ENCODE measurements at places on chromosomes 3 and 15.
A peak's percentile ranks its signal among the peaks of the same experiment; 100 is the strongest.

GRCh38 chr3:149626671-149627070, 31.2 kb downstream of the WWTR1 start:
- no peak for DNase-seq

DNA sequence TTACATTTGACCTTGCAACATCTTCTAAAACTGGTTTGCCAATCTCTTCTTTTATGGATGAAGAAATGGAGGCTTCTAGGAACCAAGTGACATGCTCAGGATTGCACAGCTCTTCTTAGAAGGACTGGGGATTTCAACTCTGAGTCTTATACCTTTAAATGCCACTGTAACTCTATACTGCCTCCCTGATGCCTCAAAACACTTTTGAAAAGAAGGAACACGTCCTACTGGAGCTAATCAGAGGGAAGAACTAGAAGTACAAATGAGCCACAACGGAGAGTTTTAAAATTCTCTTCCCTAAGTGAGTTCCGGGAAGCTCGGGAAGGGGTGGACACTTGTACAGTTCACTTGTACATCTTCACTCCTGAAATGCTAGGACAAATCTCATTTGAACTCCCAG, 949 bp upstream of the MITF start:
- peak; percentile 16 for DNase-seq

DNA sequence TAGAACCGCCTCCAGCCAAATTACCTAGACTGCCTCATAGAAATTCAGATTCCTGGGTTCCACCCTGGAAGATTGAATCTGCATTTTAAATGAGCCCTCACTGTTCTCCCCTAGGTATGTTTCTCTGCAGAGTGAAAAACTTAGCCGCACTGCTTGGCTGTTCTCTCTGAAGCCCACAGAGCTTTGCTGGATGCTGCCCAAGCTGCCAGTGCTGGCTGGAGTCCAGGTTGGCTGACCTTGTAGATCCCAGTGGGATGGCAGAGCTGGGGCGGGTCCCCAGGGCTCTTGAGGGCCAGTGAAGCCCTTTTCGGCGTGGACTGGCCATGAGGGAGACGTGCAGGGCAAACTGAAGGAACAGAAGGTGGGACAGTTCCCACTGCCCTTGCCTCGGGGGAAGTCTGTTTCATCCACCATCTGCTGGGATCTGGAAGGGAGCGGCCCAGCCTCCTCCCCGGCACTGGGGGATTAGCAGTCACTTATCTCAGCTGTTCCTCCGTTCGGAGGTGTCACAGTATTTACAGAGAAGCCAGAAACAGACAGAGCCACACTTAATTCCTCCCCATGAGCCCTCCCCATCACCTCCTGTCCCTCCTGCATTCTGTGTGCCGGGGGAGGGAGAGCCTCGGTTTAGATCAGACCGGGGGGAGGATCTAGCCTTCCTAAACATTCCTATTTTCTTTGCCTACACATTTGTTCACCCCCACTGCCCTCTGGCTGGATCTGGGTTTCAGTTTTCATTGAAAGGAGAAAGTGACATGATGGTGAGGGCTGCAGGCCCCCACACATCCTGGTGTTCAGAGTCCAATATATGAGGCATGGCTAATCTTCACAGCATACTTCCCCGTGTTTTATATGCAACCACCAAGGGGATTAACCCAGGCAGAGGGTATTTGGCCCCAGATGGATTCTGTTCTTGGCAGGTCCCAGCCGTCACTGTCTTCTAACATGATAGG, 4.1 kb upstream of the ACTC1 start:
- peak; percentile 89 for DNase-seq

GRCh38 chr15:89946681-89947299, 34.0 kb upstream of the ARPIN start:
- no peak for DNase-seq

DNA sequence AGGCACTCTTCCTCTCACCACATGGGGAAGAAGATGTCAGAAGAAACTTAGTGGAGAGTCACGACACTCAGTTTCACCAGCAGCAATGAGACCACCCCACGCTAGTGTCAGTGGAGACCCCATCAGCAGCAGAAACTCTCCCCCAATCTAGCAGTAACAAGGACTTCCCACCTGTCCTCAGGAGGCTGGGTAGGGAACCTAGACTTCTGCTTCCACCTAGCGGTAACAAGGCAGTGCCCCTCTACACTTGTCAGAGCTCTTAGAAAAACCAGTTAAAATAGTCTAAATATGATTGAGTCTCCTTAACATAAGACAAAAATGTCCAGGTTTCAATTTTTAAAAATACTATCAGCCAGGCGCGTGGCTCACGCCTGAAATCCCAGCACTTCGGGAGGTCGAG, 57.3 kb downstream of the TRAT1 start:
- DNase-seq: no peak

DNA sequence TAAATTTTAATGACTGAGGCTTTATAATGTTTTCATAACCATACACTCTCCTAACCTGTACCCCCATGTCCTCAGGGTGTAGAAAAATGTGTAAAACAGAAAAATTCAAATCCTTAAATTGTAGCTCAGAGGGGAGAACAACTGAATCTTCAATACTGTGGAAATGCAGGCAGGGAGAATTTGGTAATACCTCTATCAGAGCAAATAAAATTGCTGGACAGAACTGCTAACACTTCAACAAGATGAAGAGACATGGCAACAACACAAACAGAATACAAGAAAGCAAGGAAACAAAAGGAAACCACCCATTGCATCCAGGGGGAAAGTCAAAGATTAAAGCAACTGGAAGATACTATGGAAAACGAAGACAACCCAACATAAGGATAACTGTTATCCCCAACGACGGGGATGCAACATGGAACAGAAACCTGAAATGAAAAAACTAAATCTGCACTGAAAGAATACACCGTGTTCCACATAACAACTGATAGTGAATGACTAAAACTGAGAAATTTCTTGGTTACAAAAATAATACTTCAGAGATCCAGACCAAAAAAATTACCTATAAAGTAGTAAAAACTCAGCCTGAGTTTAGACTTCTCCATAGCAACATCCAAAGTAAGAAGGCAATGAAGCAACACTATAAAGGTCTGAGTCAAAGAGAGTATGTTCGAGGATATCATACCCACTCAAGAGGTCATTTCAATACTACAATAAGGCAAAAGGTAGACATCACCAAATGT, 48.5 kb downstream of the HACD2 start:
- DNase-seq: no peak

GRCh38 chr3:44284949-44285348, 43.3 kb downstream of the TOPAZ1 start:
- no peak for DNase-seq

GRCh38 chr3:36477655-36478054, 97.4 kb downstream of the STAC start:
- DNase-seq: no peak

GRCh38 chr3:101718455-101718854, 6.0 kb upstream of the CEP97 start:
- no peak for DNase-seq

DNA sequence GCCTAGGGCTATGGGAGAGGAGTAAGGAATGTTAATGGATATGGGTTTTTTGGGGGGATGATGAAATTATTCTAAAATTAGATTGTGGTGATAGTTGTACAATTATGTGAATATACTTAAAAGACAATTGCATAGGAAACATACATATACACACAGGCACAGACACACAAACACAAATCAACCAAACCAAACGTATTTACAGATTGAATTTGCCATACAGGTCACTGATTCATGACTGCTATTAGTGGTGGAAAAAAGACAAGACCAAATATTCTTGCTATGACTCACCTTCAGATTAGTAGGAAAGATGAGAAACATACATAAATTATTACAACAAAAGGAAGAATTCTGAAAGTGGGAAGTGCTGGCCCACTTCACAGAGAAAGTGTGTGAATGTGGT, 85.3 kb downstream of the C3orf38 start:
- no peak for DNase-seq

DNA sequence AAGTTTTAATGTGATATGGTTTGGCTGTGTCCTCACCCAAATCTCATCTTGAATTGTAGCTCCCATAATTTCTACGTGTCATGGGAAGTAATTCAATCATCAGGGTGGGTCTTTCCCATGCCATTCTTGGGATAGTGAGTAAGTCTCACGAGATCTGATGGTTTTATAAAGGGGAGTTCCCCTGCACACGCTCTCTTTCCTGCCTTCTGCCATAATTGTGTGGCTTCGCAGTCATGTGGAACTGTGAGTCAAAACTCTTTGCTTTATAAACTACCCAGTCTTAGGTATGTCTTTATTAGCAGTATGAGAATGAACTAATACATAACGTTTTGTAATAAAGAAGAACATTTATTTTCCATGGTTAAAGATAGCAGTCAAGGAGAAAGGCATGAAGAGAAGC, 39.2 kb upstream of the GOLIM4 start:
- no peak for DNase-seq

DNA sequence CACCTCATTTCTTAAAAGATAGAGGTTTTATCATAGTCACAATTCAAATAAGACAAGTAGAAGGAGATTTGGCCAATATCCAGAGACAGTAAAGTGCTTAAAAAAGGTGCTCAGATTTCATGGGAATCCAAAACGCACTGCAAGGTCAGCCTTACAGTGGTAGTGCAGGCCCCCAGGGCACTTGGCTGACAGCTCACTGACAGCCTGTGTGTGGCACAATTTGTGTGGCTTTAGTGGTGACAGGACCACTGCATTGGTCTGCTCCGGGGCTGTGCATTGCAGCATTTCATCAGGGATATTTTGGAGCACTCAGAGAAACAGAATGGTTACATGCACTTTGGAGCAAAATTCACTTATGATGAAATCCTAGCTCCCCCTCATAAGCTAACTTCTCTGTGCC, 544.3 kb downstream of the NTRK3 start:
- DNase-seq: no peak

- no peak for DNase-seq
Measured at GRCh38 chr15:90019611-90020010, 18.5 kb downstream of the ZNF710 start.

GRCh38 chr3:36923523-36923943, 21.3 kb downstream of the TRANK1 start:
- DNase-seq: no peak

All from NCI-H2171 treated with DMSO at 0.1 percent for 48 hours (cell line).